T-cell (primary cell): ENCODE measurements at places on chromosomes 12 and 14.
A peak's percentile ranks its signal among the peaks of the same experiment; 100 is the strongest.

DNA sequence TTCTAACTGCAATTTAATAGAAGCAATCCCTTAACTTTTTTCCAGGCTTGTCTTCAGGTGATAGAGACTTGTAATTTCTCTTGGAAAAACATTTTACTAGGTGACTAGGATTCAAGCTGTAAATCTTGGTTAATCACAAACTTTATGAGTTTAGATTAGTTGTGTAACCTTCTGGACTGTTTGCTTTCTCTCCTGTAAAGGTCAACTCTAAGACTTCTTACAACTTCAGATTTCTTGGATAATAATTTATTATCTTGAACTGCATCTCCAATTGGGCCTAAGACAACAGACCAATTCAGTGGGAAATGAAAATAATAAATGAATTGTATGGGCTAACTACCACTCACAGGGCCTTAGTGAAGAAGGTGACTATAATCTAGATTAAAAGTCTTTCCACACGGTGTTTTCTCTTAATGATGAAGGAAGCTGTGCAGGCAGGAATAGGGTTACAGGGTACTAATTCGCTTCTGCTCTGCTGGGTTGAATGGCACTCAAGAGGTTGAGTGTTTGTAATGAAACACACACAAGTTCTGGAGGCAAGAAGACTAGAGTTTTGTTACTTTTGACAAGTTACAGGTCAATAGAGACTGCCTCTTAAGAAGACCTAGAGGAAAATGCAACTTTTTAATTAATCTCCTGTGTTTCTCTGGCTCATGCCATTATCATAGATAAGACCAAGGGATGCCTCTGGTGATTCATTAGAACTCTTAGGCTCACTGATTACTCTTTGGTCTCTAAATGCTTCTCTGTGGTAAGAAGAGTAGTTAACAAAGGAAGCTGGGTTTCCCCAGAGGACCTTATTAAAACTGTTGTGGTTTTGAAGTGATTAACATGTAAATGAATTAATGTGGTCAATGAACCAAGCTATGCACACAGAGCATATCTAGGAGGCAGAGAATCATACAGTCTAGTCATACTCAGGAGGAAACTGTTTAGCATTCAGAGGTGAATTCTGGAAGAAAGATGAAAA is 30.0 kb upstream of the OR4E1 start:
- DNase-seq = no peak

GRCh38 chr12:5441497-5442236 is 9.8 kb downstream of the NTF3 start:
- DNase-seq = no peak

DNA sequence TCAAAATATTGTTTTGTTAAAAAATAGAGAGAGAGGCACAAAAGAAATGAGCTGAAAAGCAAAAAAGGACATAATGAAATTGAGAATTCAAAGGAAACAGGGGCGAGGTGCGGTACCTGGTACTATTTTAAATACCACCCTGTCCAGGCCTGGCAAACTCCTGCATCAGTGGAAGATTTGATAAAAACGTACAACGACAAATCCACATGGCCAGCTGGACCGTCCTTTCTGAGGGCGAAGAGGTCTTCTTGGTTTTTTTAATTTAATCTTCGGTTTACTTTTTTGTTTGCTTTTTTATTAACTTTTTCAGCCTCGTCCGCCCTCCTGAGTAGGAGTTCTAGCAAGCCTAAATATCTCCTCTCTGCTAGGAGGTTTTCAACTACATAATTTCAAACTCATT is 11.9 kb downstream of the BCL11B start:
- DNase-seq = no peak

GRCh38 chr12:102903337-102904007 is 13.6 kb downstream of the PAH start:
- DNase-seq = no peak

- DNase-seq = no peak
Observed at GRCh38 chr12:110641521-110641920, 27.6 kb downstream of the TCTN1 start.

DNA sequence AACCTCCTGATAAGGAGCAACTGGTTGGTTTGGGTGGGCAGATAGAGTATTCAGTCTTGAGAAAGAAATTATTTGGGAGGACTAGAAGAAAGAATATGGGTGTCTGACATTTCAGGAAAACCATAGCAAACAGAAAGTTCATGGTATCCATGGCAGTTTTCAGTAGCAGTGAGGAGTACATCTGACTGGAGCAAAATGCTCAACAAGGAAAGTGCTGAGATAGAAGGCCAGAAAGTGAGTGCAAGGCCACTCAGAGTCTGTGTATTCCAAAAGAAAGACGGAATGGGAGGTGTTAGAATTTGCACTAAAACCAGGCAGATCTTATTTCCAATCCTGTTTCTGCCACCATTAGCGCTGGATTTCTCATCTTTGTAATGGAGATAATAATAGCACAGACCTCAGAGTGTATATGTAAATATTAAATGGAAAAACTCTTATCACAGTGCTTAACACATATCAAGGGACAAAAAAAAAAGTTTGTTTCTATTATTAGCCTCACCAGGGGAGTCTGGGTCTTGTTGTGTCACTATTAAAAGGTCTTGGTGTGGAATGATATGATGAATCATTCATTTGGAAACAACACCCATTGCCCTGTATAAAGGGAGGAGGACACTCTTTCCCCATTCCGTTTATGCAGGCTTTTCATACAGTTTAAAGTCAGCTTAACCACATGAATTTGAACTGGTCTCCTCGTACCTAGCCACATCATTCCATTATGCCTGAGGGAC is 349.8 kb downstream of the IPO8 start:
- no peak for DNase-seq

DNA sequence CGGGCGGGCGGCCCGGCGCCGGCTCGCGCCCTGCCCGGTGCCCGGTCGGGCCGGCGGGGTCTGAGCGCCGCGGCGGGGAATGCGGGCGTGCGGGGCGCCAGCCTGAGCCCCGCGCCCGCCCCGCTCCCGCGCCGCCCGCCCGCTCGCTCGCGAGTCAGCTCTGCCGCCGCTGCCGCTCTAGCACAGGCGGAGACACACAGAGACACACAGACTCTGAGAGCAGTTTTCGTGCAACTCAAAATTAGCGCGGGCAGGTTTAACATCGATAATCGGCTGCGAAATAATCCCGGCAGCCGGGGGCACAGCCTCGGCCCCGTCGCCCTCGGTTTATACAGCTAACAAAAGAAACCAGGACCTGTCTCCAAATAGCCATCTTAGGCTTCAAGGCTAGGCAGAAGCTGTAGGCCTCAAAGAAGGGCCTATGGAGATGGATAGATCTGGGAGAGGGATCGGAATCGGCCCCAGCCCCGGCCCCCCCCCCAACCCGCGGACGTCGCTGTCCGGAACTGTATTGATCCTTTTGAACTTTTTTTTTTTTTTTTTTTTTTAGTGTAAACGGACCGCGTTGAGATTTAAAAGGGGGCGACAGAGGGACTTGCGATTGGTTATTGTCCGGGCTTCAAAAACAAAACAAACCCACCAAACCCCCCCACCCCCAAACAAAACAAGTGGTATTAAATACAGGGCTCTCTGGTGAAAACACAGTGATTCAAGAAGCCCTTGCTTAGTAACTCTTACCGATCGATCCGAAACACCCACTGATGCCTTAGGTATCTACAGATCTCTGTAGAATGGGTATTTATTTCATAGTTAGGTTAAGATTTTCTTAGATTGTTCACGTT is 1.1 kb downstream of the ARID2 start:
- DNase-seq = peak; percentile 59

- DNase-seq = no peak
Observed at GRCh38 chr14:35285168-35286002, 6.8 kb upstream of the PSMA6 start.

GRCh38 chr12:95413576-95413975 is 60.4 kb upstream of the METAP2 start:
- no peak for DNase-seq

GRCh38 chr14:32212833-32213232 is 9.8 kb upstream of the RNU6-8 start:
- DNase-seq = no peak

- no peak for DNase-seq
Observed at GRCh38 chr12:21695986-21696385, 38.3 kb upstream of the LDHB start.

DNA sequence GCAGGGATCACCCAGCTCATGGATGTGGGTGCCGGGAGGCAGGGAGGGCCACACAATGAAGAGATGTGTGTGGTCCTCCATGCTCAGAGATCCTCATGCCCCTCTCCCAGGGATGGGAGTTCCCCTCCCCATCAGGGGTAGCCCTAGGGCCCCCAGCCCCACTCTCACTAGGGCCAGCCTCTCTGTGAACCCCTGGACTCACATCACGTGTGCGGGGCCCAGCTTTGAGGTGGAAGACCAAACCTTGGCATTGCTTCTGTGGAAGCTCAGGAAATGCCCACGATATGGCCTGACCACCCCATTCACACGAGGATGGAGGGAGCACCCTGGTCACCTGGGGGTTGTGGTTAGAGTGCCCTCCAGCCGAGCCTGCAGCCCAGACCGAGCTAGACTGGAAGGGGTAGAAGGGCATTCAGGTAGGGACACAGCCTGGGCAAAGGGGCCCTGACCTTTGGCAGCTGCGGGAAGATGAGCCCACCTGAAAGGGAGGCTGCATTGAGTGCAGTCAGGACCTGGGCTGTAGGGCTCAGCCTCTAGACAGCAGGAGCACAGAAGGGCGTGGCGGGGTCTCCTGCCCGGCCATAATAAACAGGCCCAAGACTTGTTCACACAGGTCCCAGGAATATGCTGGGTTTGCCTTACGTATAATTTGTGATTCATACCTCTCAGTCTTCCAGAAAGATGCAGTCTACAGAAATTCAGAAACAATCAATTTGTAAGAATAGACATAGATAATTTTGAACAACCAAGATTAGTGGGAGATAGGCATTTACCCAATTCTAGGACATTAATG is 34.8 kb upstream of the RCOR1 start:
- DNase-seq = no peak

GRCh38 chr12:124397807-124398577 is 103.1 kb downstream of the RFLNA start:
- no peak for DNase-seq

- no peak for DNase-seq
Observed at GRCh38 chr12:116556964-116557698, 2.0 kb upstream of the MAP1LC3B2 start.

GRCh38 chr12:25501549-25501948 is 51.5 kb downstream of the LMNTD1 start:
- DNase-seq = no peak

- DNase-seq = no peak
Observed at GRCh38 chr12:42385326-42385841, 59.4 kb downstream of the PPHLN1 start.

DNA sequence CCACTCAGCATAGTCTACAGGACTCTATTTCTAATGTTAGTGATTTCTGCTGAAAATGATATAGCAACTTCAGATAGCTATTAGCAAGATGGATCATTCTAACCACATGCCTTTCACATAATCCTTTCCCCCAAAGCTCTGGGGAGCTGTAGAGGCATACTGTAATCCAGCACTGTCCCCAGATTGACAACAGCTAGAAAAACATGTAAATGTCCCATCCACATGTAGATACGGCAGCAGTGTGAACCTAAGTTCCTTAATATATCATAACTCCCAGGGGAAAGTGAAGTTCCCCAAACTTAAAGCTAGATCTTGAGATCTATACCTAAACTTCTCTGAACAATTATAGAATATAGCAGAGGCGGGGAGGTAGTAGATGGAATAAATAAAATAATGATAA is 14.0 kb downstream of the ZNF664 start:
- DNase-seq = no peak

- no peak for DNase-seq
Observed at GRCh38 chr12:106139422-106140171, 843 bp upstream of the NUAK1 start.

- no peak for DNase-seq
Observed at GRCh38 chr14:77302926-77303325, 17.8 kb downstream of the POMT2 start.

DNA sequence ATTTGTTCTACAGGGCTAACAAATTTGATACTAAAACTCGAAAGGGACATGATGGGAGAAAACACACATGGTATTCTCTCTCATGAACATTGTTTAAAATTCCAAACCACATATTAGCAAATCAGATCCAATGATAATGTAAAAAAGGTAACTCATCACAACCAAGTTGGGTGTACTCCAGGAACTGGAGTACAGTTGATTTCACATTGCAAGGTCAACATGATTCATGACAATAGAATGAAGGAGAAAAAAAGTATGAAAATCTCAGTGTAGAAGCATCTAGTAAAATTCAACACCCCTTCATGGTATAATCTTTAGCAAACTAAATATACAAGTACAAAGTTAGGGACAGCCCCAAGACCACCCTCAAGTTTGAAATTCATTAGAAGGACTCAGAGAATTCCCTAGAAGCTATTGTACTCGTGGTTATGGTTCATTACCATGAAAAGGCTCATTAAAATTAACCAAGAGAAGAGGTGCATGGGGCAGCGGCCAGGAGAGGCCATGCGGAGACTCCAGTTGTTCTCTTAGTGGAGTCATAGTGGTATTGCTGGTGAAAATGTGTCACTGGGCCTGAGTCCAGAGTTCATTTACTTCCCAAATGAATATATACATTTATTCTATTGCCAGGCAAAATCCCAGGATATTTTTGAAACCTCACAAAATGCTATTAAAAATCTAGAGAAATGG is 3.1 kb upstream of the CDCA4 start:
- DNase-seq = no peak

DNA sequence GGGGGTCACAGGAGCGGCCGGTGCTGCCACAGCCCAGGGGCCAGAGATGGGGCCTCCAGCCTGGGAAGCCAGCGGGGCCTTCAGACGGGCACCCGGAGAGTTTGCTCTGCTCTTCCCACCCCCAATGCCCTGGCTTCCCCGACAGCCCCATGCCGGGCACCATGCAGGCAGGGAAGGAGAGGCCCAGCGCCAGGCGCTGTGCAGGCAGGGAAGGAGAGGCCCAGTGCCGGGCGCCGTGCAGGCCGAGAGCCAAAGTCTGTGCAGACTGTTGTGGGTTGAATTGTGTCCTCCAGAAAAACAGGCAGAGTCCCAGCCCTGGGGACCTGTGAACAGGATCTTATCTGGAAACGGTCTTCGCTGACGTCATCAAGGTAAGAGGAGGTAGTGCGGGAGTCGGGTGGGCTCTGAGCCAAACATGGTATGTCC is 34.3 kb downstream of the GALNT9 start:
- DNase-seq = no peak

DNA sequence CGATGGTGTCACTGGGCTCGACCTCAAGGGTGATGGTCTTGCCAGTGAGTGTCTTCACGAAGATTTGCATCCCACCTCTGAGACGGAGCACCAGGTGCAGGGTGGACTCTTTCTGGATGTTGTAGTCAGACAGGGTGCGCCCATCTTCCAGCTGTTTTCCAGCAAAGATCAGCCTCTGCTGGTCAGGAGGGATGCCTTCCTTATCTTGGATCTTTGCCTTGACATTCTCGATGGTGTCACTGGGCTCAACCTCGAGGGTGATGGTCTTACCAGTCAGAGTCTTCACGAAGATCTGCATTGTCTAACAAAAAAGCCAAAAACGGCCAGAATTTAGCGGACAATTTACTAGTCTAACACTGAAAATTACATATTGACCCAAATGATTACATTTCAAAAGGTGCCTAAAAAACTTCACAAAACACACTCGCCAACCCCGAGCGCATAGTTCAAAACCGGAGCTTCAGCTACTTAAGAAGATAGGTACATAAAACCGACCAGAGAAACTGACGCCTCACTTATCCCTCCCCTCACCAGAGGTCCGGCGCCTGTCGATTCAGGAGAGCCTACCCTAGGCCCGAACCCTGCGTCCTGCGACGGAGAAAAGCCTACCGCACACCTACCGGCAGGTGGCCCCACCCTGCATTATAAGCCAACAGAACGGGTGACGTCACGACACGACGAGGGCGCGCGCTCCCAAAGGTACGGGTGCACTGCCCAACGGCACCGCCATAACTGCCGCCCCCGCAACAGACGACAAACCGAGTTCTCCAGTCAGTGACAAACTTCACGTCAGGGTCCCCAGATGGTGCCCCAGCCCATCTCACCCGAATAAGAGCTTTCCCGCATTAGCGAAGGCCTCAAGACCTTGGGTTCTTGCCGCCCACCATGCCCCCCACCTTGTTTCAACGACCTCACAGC is 717 bp downstream of the UBC start:
- peak; percentile 96 for DNase-seq
